Left colon (tissue), 2 donors: ENCODE measurements at places on chromosomes 11 and 22. TPM values are rescaled to one million over a fixed set of nuclear protein-coding genes. Genes with fewer than 3 reads are reported as not detected.

DNA sequence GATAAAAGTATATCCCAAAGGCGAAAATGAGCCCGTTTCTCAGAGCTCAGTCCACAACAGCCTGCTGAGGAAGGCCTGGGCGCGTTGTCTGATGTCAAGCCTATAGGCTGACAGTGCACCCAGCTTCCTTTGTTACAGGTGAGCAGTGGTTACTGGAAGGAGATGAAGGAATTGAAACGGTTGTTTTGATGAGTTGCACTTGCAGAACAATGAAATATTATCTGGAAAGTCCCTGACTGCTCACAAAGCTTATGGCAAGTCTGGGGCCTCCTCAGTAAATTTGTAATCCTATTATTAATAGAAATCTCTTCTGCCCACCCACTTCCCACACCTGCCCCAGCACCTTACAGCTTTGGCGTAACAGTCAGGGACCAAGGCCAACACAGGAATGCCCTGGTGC, 77.8 kb downstream of the C11orf91 start:
- DNase-seq = no peak

Gene MS4A6E
- not detected for total RNA-seq

DNA sequence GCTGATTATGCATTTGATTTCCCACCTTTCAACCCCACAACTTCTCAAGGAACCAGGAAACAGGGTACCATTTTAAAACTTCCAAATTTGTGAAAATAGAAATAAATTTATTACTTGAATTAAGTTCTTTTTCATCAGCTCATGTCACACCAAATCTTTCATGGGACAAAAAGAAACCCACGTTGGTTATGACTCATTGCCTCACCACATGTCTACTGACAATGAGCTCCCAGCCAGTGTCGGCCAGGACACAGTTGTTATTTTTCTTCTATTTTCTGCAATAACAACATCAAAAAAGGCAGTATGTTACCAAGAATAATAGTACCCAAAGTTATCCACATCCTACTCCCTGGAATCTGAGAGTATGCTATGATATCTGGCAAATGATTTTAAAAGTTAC, 17.3 kb downstream of the MS4A6A start:
- no peak for DNase-seq

DNA sequence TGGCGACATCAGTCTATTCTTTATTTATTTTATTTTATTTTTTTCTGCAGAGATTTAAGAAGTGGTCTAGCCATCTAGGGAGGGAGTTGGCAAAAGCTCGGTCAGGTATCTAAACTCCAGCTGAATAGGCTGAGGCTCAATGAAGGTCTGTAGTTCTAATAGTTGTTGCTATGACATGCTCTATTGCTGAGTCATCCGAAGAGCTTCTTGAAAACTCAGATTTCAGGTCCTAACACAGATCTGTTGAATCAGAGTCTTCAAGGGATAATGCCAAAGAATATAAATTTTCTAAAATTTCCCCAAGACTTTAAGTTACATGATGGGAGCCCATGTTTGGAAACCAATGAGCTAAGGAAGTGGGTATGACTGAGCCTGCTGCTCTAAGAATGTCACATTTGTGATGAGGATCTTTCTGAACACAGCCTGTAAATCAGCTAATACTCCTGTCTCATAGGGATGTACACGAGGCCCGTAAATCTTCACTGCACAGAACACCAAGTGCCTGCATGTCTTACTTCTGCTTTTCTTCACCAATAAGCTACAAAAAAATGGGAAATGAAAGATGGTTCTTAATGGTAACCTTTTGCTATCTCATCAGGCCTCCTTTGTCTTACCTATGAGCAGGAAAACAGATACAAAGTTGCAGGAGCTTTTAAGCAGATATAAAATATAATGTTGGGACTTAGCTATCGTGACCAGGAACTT, 901.4 kb upstream of the API5 start:
- no peak for DNase-seq
